ENCODE measurements at places on chromosomes 12 and 14. TPM values are rescaled to one million over a fixed set of nuclear protein-coding genes. Genes with fewer than 3 reads are reported as not detected.

GRCh38 chr12:931591-931990, 17.9 kb downstream of the RAD52 start:
- no peak for ATAC-seq

The EML5 gene
- total RNA-seq = 1.4 TPM

The TDRD9 gene
- 0.16 TPM for total RNA-seq

The TBC1D30 gene
- total RNA-seq = 0.72 TPM

GRCh38 chr14:22563987-22564386, 25.0 kb downstream of the DAD1 start:
- ATAC-seq = peak; percentile 58

- ATAC-seq = no peak
Observed at GRCh38 chr12:31877884-31878283, 81.3 kb upstream of the RESF1 start.

DNA sequence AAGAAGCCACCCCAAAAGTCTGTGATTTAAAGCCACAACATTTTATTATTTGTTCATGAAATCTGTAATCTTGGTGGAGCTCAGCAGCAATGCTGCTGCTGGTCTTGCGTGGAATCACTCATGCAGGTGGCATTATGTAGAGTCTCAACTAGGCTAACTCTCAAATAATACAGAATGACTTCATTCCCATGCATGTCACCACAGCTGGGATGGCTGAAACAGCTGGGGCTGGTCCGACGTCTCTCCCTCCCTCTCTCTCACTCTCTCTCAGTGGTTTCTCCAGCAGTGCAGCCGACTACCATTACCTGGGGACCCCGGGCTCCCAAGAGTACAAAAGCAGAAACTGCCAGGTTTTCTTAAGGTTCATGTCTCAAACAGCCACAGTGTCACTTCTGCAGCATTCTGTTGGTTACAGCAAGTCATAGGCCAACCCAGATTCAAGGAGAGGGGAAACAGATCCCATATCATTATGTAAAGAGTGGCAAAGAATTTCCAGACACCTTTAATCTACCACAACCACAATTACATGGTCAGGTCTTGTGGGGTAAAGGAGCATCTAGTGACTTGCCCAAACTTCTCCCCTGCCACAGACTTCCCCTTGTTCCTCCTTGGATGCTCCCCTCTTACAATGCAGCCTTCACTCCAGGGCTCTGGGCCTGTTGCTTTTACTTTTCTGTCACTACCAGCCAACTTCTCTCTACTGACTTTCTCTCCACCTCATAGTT, 192.0 kb upstream of the HMGA2 start:
- no peak for ATAC-seq

The SYNDIG1L gene
- total RNA-seq = not detected

The ACTR6 gene
- total RNA-seq = 20.4 TPM

DNA sequence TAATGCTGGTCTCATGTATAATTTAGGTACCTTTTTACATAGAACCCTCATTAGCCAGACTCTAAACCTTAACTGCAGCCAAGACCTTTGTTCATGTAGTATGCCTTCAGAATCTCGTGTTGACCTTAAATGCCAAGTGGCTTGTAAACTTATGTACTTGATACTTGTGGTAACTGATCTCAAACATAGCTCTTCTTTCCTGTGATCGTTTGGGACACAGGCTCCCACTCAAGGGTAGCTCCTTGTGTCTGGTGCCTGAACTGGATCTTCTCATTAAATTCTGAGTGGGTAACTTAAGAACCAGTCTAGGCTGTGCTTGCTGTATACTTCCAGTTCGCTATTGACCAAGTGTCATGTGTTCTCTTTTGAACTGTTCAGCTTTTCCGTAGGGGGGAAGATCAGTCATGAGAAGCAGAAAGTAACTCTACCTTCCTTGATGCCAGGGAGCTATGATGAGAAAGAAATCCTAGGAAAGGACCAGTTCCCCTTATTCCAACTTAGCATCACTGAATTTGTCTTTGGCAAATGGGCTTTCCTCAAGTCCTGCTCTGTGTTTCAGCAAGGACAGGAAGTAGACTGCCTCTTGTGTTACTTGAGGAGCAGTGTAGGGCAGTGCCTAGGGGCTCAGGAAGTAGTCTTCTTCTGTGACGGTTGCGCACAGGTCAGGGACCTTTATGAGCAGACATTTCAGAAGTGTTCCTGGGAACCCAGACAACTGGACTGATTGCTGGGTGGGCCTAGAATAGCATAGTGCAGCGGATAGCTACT, 2.5 kb downstream of the LGALS3 start:
- ATAC-seq = peak; percentile 9

The BCL2L2 gene
- total RNA-seq = 29.1 TPM

DNA sequence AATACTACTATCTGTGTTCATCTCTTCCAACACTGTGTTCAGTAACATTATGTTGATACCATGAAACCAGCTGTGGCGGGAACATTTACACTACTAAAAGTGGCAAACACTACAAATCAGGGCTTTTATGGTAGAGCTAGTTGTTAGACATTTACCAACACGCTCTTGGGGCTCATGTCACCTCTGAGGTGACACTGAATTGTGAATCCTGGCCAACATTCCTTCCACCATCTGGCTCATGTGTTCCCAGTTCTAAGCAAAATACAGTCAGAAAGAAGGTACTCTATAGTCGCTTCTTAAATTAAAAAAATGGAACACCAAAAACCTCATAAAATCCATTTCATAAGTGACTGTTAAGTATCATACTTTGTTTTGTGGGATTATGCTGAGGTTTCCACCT, 436.6 kb downstream of the FUT8 start:
- ATAC-seq = no peak

DNA sequence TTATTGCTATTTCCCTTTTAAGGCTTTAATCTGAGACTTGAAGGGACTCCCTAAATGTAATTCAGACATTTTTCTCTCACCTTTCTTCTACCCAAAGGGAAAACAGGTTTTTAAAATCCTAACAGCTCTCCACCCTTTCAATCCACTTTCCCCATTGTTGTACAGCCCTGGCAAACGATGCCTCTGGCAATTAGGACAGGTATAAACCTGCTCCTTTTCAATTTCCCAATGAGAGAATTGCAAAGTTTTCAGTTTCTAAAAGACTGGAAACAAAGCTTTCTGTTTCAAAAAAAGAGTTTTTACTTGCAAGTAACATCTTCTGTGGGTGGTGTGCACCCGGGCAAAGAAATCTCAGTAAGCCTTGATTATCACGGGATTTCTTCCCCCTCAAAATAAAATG, 131.2 kb downstream of the HMGA2 start:
- ATAC-seq = peak; percentile 80

The RPL10L gene
- not detected for total RNA-seq

DNA sequence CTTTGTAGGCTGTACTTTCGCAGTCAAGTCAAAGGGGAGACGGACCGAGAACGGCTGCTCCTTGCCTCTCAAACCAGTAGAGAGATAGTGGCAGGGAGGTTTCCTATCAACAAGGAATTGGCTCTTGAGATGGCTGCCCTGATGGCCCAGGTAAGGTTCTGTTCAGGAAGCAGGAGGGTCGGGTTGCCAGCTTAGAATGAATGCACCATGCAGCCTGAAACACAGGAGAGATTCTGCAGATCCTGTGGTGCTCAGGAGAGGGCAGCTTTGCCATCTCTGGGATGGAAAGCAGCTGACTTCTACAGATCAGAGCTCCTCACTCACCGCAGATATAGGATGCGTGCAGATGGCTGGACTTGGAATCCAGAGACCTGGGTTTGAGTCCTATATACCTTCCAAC, 18.0 kb downstream of the PIGH start:
- ATAC-seq = no peak

DNA sequence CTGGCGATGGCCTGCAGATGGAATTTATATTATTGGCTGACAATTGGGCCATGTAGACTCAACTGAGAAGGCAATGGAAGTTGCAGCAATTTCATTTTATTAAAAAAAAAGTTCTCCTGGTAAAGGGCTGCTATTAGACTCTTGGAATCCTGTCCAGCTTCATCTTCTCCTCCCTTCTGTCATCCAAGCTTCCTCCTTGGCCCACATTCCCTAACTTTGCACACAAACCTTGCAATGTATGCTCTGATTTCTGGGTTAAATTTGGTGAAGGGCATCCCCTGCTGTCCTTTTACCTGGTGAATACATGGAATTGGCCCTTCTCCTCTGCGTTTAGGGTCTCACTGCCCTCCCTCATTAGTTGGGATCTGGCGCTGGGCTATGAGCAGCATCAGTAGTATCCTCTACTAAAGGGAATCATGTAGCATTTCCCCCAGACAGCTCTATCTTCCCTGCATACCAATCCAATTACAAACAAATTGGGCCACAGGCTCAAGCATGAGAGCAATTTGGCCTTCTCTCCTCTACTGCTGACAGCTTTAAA, 336.9 kb downstream of the BMP4 start:
- no peak for ATAC-seq

The KLHL33 gene
- 0.04 TPM for total RNA-seq

DNA sequence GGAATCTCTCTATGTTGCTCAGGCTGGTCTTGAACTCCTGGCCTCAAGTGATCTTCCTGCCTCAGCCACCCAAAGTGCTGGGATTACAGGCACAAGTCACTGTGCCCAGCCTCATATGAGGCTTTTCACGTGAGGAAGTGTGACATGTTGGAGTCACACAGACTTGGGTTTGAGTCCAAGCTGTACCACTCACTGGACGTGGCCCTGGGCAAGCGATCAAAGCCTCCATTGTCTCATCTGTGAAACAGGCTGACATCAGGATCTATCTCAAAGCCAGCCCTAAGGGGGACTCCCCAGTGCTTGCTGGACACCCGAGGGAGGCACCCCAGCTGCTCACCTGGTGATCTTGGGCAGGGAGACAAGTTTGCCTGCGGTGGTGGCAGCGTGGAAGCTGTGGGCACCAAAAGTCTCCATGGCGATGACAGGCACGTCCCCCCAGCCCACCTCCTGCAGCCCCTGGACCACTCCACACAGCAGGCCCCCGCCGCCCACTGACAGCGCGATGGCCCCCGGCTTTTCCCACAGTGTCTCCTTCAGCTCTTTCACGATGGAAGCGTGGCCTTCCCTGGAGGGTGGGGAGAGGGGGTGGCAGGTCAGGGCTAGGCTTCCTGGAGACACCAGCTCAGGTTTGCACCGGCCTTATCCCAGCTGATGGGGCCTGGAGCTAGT, 6.7 kb downstream of the SDS start:
- no peak for ATAC-seq

The SELPLG gene
- 0.76 TPM for total RNA-seq

GRCh38 chr14:101561897-101562490, 699 bp downstream of the DIO3 start:
- ATAC-seq = no peak

GRCh38 chr12:52517888-52518287, 2.3 kb downstream of the KRT5 start:
- ATAC-seq = no peak

GRCh38 chr14:79525416-79525815, 685.9 kb downstream of the DIO2 start:
- no peak for ATAC-seq

- ATAC-seq = no peak
Observed at GRCh38 chr14:44291366-44291915, 215.6 kb downstream of the FSCB start.

DNA sequence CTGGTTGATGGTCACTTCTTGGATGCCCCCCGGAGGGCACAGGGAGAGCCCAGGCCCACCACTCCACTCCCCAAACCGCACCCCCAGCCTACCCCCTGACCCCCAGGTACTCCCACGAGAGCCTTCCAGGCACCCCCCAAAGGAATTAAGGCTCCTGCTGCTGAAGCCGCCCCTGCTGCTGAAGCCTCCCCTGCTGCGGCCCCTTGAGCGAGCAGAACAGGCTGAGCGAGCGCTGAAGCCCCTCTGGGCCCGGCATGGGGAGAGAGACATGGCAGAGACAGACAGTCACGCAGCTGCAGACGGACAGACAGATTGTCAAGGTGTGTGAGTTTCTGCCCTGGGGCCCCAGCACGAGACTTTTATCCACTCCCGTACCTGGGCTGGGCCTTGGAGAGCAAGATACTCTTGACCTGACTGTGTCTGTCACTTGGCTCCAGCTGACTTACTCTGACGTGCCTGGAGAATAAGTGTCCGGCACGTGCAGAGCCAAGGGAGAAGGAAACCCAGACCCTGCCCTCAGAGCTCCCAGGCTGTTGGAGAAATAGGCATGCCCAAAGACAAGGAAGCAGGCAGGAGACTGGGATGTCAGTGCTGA, at the start of gene KRT78:
Gene KRT78 (minus strand): TSS at position 334 of the 595 bp plus-strand sequence. CDS start 64 bp downstream, at position 270.
- peak; percentile 55 for ATAC-seq

- no peak for ATAC-seq
Observed at GRCh38 chr14:44286201-44286600, 220.9 kb downstream of the FSCB start.

The ART4 gene
- total RNA-seq = 0.08 TPM

DNA sequence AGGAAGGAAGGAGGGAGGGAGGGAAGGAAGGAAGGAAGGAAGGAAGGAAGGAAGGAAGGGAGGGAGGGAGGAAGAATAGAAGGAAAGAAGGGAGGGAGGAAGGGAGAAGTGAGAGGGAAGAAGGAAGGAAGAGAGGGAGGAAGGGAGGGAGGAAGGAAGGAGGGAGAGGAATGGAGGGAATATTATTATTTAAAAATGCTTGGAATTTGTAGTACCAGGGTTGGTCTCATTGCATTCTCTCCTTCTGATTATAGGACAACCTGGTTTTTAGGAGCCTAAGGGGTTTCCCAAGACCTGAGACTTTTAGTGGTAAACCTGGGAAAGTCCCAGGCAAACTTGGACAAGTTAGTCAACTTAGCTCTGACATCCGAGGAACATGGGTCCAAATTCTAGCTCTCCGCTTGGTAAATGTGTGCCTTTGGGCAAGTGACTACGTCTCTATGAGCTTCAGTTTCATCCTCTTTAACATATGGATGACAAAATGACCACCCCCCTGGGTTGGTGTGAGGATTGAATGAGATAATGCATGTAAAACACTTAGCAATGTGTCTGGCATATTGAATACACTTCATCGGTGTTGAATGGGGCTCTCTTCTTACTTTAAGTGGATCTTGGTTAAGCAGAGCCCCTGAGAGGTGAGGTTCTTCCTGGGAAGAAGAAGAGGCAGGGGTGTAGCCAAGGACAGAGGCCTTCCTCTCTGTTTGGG, 690.7 kb upstream of the TBX3 start:
- ATAC-seq = no peak

The ABCD4 gene
- 18.1 TPM for total RNA-seq

DNA sequence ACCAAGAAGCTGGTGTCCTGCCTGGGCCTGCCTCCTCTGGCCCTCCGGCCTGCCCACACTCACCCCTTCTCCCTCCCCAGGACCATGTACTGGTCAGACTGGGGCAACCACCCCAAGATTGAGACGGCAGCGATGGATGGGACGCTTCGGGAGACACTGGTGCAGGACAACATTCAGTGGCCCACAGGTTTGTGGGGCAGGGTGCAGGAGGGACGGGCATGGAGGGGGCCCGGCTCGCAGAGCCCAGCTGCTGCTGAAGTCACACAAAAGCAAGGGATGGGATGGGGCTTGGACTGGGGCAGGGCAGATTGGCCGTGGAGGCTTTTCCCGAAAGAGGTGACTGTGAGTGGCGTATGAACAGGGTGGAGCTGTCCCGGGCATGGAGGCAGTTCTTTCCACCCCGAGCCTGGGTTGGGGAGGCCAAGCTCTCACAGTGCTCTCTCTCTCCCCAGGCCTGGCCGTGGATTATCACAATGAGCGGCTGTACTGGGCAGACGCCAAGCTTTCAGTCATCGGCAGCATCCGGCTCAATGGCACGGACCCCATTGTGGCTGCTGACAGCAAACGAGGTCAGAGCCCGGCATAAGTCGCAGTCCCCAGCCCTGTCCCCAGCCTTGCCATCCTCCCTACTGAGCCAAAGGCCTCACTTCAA, 7.8 kb upstream of the NXPH4 start:
- ATAC-seq = no peak

The SLC6A12 gene
- 0.12 TPM for total RNA-seq

- ATAC-seq = no peak
Observed at GRCh38 chr14:87838931-87839330, 154.1 kb downstream of the GALC start.

The AREL1 gene
- total RNA-seq = 24.1 TPM
